Eye (tissue), 1 donor: ENCODE measurements at places on chromosomes 2 and 18.

GRCh38 chr18:79939096-79939495 lies 12.4 kb downstream of the SLC66A2 start:
- DNase-seq = no peak

DNA sequence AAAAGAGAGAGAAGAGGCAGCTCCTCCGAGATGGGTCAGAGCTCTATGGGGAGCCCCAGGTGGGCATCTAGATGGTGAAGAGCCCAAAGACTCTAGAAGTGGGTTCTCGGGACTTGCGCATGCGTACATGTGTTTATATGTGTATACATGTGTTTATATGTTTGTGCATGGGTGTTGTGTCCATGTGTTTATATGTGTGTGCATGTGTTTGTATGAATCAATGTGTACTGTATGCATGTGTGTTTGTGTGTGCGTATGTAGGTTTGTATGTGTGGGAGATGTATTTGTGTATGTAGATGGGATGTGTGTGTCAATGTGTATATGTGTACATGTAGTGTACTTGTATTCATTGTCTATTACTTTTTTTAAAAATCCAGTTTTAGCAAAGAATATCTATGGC lies 25.6 kb downstream of the DNPEP start:
- DNase-seq = no peak

DNA sequence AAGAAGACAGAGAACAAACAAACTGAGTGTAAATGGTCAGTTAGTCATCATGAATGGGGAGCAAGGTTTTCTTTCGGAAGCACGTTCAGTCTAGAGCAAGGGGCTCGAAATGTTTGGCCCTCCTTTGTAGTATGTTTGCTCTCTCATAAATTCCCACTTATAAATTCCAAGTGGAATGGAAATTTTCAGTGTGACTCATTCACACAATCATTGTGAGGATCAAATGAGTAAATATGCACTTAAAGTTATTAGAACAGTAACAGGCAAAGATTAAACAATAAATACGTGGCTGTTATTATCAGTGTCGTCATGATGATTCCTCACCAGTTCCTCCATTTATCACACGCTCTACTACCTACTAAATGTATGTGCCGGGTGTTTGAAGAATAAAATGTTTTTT lies 10.5 kb downstream of the CNGA3 start:
- no peak for DNase-seq

DNA sequence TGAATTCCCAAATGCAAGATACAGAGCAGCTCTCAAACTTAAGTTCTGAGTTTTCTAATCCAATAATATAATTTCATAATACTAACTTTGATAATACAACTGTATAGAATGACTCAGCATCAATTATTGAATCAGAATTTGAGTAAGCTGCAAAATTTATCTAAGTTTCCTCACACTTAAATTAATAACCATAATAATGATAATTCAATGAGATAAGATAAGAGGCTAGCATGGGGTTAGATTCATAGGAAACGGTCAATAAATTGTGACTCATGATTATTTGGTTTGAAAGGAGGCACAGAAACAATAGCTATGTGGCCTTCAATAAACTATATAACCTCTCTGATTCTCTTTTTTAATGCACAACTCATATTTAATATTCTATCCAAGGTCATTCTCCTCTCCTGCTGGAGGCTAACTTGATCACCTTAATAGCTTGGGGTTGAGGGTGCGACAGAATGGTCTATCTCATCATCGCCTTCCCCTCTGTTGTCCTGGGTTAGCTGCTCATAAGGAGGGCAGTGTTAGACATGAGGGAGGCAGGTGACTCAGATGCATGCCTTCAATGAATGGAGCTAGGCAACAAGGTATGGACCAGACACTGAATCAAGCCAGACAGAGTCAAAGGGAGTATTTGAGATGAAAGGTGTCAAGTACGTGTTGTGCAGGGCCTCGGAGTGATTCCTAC lies 36.2 kb upstream of the BMP10 start:
- DNase-seq = no peak
